ENCODE measurements at places on chromosomes 7 and 10. TPM values are rescaled to one million over a fixed set of nuclear protein-coding genes. Genes with fewer than 3 reads are reported as not detected.

The AKR1B15 gene
- not detected for total RNA-seq

The CYP26C1 gene
- total RNA-seq, result not detected

The CDH23 gene
- 4.3 TPM for total RNA-seq

The OR2A7 gene
- total RNA-seq, result 1.6 TPM
